T follicular helper cell (primary cell): ENCODE measurements at places on chromosomes 7 and 10.

DNA sequence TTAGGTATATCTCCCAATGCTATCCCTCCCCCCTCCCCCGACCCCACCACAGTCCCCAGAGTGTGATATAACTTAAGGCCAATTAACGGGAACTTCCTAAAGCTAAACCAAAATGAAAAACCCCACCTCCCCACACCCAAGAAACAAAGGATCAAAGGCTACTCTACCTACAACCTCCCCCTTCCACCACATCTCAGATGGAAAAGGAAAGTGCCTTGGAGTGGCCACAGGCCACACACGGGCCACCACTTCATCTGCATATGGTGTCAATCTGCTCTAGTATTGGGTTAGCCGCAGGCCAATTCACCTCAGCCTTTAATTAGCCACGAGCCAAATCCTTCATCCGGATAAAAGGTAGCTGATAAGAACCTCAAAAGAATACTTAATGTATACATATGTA lies 19.6 kb downstream of the CSTF2T start:
- no peak for DNase-seq

DNA sequence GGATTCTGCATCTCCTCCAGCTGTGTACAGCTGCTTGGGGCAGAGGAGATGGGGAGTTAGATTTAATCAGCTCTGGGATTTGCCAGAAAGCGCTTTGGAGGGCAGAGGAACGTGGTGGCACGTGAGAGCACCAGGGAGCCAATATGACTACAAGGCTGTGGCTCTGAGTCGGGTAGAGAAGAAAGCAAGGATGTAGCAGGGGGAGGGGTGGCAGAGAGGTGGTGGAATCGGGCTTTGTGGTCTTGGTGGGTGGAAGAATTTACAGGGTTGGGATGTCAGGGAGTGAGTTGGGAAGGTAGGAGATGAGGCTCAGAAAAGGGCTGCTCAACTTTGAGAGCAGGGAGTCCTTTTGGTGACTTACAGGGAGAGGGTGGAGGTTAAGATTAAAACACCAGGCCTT lies 113.6 kb downstream of the CCNY start:
- DNase-seq, result no peak

- no peak for DNase-seq
These were observed 118.2 kb downstream of the VPS50 start for GRCh38 chr7:93350338-93350737.

DNA sequence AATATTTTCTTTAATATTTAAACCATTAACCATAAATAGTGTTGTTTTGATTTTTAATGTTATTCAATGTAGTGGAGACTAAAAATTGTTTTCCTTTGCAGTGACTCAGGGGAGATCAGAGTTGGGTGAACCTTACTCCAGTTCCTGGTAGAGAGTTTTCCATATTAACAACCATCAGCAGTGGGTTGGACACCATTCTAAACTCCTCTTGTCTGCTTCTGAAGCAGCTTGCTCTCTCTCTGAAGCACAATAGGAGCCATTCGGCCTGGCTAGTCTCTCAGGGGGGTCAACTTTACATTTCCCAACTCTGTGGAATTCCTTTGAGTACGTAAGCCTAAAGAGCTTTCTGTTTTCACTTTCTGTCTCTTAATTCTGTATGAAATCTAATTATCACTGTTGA lies 9.4 kb upstream of the NRG3 start:
- no peak for DNase-seq
